Naive B cell (primary cell): ENCODE measurements at places on chromosomes 3 and 15.

GRCh38 chr3:67854663-67855062, 200.3 kb upstream of the SUCLG2 start:
- no peaks in the 10 kb centered on the region for H3K36me3 ChIP-seq
- peaks cover 13% of the 10 kb centered on the region for H3K27me3 ChIP-seq
- H3K4me3 ChIP-seq = no peak overlapping the region

GRCh38 chr15:84970843-84971242, 10.8 kb upstream of the PDE8A start:
- no peaks in the 10 kb centered on the region for H3K36me3 ChIP-seq
- no peak for DNase-seq
- H3K4me1 ChIP-seq = no peaks in the 10 kb centered on the region
- peaks cover 6% of the 10 kb centered on the region for H3K27me3 ChIP-seq

- peaks cover 61% of the 10 kb centered on the region for H3K27me3 ChIP-seq
- peak overlapping the region; percentile 64 for H3K4me3 ChIP-seq
- DNase-seq = peak; percentile 77
Observed at GRCh38 chr15:75801859-75802593, 41.2 kb upstream of the UBE2Q2 start.

GRCh38 chr3:119333773-119334509, 39.8 kb downstream of the ARHGAP31 start:
- no peak overlapping the region for H3K27ac ChIP-seq
- H3K4me3 ChIP-seq = no peak overlapping the region
- H3K36me3 ChIP-seq = no peaks in the 10 kb centered on the region
- DNase-seq = no peak
- peaks cover 4% of the 10 kb centered on the region for H3K4me1 ChIP-seq

GRCh38 chr3:39937874-39938273, 128.5 kb downstream of the MYRIP start:
- H3K4me3 ChIP-seq = no peak overlapping the region
- H3K36me3 ChIP-seq = no peaks in the 10 kb centered on the region
- no peak for DNase-seq
- H3K4me1 ChIP-seq = no peaks in the 10 kb centered on the region

DNA sequence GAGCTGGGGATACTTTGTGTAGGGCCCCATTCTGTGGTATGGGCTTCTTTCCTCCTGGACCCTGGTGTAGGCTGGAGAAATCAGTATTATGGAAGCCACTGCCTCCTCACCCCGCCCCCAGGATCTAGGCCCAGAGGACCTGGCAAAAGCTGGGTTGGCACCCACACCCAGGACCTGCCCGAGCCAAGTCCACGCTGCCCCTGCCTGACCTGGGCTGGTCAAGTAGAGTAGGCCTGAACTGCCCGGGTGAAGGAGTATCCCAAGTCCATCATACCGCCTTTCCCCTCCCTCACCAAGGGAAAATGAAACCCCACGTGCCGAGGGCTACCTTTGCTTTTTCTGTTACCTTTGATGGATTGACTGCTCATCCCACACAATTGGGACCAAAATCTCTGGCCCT, 37.7 kb upstream of the TRAK1 start:
- DNase-seq = no peak
- H3K4me1 ChIP-seq = peaks cover 66% of the 10 kb centered on the region
- H3K27ac ChIP-seq = peak overlapping the region; percentile 94
- peaks cover 8% of the 10 kb centered on the region for H3K36me3 ChIP-seq
- no peaks in the 10 kb centered on the region for H3K27me3 ChIP-seq

- H3K27ac ChIP-seq = peak overlapping the region; percentile 32
- no peak for DNase-seq
- H3K36me3 ChIP-seq = peaks cover 5% of the 10 kb centered on the region
Observed at GRCh38 chr3:5162102-5162501, 25.4 kb upstream of the EDEM1 start.

GRCh38 chr3:75188962-75189361, 475.2 kb upstream of the FRG2C start:
- peaks cover 7% of the 10 kb centered on the region for H3K27me3 ChIP-seq
- no peaks in the 10 kb centered on the region for H3K4me1 ChIP-seq
- no peaks in the 10 kb centered on the region for H3K36me3 ChIP-seq
- H3K4me3 ChIP-seq = no peak overlapping the region
- H3K27ac ChIP-seq = no peak overlapping the region
- no peak for DNase-seq

GRCh38 chr3:134559591-134559990, 73.7 kb downstream of the CEP63 start:
- no peak for DNase-seq
- no peak overlapping the region for H3K27ac ChIP-seq
- peaks cover 5% of the 10 kb centered on the region for H3K4me1 ChIP-seq
- no peak overlapping the region for H3K4me3 ChIP-seq
- H3K27me3 ChIP-seq = no peaks in the 10 kb centered on the region

DNA sequence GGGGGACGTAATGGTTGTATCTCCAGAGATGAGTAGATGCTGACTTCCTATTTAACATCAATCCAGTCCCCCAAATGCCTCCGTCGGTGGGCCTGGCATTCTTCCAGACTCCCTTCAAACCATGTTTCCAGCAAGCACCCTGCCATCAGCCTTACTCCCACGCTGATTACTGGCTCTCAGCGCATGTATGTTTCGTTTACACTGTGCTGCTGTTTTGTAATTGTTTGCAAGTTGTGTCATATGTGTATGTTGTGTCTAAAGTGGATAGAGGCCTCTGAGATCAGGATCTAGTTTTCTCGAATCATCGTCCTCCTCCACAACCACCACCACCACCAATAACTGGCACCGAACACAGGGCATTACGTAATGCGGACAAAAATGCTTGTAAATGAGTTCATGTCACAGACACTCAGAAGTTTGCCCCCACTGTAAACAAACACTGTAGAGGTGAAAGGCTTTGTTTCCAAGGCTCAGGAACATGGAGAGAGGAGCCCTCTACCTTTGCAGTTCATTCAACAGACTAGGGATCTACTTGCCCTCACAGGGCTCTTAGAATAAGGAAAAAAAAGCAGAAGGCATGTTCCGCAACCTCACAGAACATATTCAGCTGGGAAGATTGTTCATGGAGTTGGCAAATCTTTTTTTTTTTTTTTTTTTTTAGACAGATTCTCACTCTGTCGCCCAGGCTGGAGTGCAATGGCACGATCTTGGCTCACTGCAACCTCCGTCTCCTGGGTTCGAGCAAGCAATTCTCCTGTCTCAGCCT, 46.1 kb upstream of the SEMA4B start:
- no peaks in the 10 kb centered on the region for H3K36me3 ChIP-seq
- H3K4me3 ChIP-seq = no peak overlapping the region
- no peak for DNase-seq
- H3K4me1 ChIP-seq = peaks cover 21% of the 10 kb centered on the region
- H3K27me3 ChIP-seq = no peaks in the 10 kb centered on the region
- no peak overlapping the region for H3K27ac ChIP-seq

GRCh38 chr3:39158148-39158715, 4.8 kb upstream of the CSRNP1 start:
- no peak overlapping the region for H3K4me3 ChIP-seq
- H3K36me3 ChIP-seq = no peaks in the 10 kb centered on the region
- H3K27ac ChIP-seq = no peak overlapping the region
- H3K4me1 ChIP-seq = peaks cover 9% of the 10 kb centered on the region

DNA sequence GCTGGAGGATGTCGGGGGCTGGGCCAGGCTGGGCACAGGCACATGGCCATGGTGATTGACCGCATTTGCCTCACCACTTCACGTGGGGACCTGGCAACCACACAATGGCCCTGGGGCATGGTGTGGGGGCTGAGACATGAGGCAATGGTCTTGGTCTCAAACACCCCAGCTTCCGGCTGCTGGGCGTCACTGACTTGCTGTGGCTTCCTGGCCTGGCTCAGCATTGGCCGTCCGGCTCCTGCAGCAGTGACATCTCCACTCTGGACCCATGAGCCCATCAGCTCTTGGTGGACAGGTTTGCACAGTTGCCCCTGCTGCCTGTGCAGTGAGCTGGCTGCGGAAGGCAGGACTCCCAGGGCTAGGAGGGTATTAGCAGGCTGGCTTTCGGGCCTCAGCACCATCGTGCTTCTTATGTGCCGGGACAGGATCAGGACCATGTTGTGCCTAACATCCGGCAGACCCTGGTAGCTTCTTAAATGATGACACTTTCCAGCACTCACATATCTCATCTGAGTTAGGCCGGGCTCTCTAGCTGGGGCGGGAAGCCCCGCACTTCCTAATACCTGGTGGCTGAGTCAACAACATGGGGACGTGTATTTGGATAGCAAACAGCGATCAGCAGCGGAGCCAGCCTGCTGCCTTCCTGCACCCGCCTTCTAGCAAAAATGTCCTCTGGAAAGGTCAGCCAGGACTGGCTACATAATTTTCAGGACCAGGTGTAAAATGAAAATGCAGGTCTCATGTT, 34.1 kb downstream of the ZNF710 start:
- H3K4me3 ChIP-seq = peak overlapping the region; percentile 70
- H3K27ac ChIP-seq = no peak overlapping the region
- H3K4me1 ChIP-seq = peaks cover 62% of the 10 kb centered on the region
- H3K36me3 ChIP-seq = no peaks in the 10 kb centered on the region

DNA sequence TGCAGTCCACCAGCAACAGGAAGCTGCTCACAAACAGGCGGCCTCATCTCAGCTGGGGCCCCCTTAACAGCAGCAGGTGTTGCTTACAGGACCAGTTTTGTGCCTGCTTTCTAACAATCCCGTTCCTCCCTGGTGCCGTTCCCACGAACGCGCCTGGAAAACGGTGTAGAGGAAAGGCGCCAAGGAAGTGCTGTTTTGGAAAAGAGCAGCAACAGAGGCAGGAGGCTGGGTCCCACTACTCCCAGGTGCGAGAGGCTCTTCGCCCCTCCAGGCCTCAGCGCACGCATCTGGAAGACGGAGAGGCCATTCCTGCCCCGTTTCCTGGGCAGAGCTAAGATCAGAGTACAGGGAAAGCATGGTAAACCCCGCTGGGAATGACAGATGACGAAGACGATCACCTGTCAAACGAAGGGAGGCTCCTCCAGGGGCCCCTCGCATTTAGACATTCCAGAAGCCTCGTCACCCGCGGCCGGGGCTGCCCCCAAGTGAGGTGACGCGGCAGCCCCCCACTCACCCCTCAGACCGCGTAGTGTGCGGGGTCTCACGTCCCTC, 603 bp downstream of the SCAPER start:
- H3K4me1 ChIP-seq = peaks cover 40% of the 10 kb centered on the region
- peak overlapping the region; percentile 94 for H3K27ac ChIP-seq
- H3K36me3 ChIP-seq = no peaks in the 10 kb centered on the region
- H3K27me3 ChIP-seq = no peaks in the 10 kb centered on the region
- peak overlapping the region; percentile 87 for H3K4me3 ChIP-seq

DNA sequence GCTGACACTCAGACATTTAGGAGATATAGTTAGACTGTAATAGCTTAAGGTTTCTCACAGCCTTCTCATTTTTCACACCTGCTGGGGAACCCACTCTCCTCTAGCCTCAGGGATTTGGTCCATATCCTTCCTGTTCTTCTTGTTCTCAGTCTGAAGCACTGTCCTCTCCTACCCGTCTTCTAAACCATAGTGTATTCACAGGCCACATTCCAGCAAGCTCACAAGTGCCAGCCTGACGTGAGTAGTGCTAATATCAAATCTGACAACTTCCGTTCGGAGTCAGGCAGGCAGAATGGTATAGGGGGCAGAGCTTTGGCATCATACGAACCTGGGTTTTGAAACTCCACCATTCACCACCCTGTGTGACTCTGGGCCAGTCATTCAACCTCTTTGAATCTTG, 6.9 kb upstream of the CA12 start:
- no peak for DNase-seq
- H3K27me3 ChIP-seq = peaks cover 46% of the 10 kb centered on the region
- H3K27ac ChIP-seq = no peak overlapping the region
- no peaks in the 10 kb centered on the region for H3K4me1 ChIP-seq
- H3K36me3 ChIP-seq = peaks cover 11% of the 10 kb centered on the region
- H3K4me3 ChIP-seq = no peak overlapping the region

GRCh38 chr3:190644035-190644434, 130.2 kb downstream of the IL1RAP start:
- no peaks in the 10 kb centered on the region for H3K27me3 ChIP-seq
- no peaks in the 10 kb centered on the region for H3K4me1 ChIP-seq
- DNase-seq = no peak
- H3K4me3 ChIP-seq = no peak overlapping the region

GRCh38 chr3:8574670-8575322, 69.8 kb downstream of the SSUH2 start:
- no peak for DNase-seq
- no peak overlapping the region for H3K4me3 ChIP-seq
- no peak overlapping the region for H3K27ac ChIP-seq
- H3K36me3 ChIP-seq = no peaks in the 10 kb centered on the region
- peaks cover 11% of the 10 kb centered on the region for H3K27me3 ChIP-seq

DNA sequence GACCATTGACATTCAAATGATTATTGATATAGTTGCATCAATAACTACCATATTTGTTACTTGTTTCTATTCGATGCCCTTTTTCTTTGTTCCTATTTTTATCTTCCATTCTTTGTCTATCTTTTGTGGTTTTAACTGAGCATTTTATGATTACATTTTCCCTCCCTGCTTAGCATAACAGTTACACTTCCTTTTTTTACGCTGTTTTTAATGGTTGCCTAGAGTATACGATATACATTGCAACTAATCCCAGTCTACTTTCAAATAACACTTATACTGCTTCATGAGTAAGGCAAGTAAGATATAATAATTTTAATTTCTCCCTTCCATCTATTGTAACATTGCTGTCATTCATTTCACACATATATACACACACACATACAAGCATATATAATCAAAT, 26.3 kb downstream of the COL6A6 start:
- H3K36me3 ChIP-seq = no peaks in the 10 kb centered on the region
- no peaks in the 10 kb centered on the region for H3K27me3 ChIP-seq
- no peak for DNase-seq
- no peak overlapping the region for H3K27ac ChIP-seq
- H3K4me1 ChIP-seq = no peaks in the 10 kb centered on the region

GRCh38 chr3:134239538-134239937, 11.1 kb downstream of the RYK start:
- no peak for DNase-seq
- H3K4me1 ChIP-seq = peaks cover 57% of the 10 kb centered on the region
- H3K4me3 ChIP-seq = peak overlapping the region; percentile 44

GRCh38 chr15:74960286-74960685, 3.7 kb upstream of the RPP25 start:
- H3K27ac ChIP-seq = no peak overlapping the region
- H3K36me3 ChIP-seq = no peaks in the 10 kb centered on the region
- no peak for DNase-seq
- no peak overlapping the region for H3K4me3 ChIP-seq

DNA sequence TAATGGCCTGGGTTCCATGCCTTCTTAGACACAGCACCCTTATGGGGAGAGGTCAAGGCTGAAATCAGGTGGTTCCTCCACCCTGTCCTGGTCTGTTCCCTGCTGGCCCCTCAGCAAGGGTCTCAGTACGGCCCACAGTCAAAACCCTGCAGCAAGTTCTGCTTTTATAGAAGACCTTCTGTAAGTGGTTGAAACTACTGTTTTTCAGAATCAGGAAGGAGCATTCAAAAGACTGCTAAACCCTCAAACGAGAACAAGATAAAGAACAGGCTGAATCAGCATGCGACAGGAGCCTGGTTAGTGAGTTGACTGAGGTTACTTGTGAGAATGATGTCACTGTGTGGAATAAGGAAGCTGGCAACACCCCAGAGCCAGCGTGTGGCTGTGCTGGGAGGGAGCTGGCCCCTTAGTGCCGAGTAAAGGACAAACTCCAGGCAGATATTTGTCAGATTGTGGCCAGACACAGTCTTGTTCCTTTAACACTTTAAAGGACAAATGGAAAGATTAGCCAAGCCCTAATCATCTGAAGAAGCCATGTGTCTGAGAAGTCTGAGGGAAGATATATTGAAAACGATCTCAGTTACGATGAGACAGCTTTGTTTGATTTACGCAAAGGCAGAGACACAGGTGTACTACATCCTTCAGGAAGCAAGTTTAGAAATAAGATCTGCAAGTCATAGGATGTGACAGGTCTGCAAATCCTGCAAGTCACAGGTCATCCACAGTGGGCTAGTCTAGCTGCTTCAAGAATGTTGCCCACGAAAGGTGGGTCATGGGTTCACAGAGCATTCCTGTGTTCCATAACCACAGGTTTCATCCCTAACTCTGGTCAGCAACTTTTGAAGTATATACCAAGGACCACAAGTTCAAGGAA, 54.0 kb downstream of the B3GNT5 start:
- no peak overlapping the region for H3K27ac ChIP-seq
- H3K36me3 ChIP-seq = no peaks in the 10 kb centered on the region
